Activated CD8-positive, alpha-beta memory T cell treated with anti-CD3 and anti-CD28 coated beads, Interleukin-2, amount 50 U/mL, for 48 hours (primary cell): ENCODE measurements at places on chromosomes 11 and 22.

GRCh38 chr11:27411328-27411727 lies 48.3 kb upstream of the CCDC34 start:
- DNase-seq = no peak

DNA sequence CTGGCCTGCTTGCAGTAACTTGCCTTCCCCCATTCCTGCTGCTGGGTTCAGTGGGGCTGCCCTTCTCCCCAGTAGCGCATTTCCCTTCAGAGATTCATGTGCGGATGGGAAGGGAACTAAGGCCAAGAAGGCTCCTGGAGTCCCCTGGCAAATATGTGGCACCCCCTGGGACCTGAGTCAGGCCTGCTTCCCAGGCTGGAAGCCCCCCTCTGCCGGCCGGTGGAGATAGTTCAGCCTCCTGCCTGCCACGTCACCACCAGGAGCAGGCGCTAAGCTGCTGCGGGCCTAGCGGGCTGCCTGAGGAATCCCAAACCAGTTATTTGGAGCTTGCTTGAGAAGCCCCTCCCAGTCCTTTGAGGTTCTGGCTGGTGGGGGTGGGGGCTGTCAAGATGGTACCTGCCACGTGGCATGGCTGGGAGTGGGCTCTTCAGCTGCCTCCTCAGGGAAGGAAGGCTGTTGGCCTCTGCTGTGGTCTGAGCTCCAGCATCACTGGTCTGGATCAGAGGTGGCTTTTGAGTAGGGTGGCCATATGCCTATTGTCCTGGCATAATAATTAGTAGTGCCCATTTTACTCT lies 2.0 kb downstream of the SERPINH1 start:
- DNase-seq = no peak

- DNase-seq = peak; percentile 94
Measured at GRCh38 chr11:118791111-118791960, at the start of gene DDX6. Gene DDX6 (minus strand): TSS chr11:118791164. CDS start chr11:118786251, 4,913 bp downstream.

DNA sequence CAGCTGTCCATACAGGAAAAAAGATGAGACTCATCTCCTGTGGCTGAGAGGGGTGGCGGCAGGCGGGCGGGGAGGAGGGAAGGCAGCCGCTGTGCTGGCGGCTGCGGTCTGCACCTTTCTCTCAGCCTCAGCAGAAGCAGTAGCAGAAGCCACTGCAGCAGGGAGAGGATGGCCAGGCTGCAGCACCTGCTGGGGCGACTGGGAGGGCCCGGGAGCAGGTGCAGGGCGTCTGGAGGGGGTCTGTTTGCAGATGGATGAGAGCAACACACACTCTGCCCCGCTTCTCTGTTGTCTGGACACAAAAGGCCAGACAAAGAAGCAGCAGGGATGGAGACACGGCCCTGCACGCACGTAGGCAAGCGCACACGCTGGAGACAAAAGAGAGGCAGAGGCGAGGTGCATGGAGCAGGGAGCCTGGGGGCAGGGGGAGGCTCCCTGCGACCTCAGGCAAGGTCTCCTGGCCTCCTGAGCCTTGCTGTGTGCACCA lies 9.3 kb upstream of the MIAT start:
- DNase-seq = peak; percentile 70

DNA sequence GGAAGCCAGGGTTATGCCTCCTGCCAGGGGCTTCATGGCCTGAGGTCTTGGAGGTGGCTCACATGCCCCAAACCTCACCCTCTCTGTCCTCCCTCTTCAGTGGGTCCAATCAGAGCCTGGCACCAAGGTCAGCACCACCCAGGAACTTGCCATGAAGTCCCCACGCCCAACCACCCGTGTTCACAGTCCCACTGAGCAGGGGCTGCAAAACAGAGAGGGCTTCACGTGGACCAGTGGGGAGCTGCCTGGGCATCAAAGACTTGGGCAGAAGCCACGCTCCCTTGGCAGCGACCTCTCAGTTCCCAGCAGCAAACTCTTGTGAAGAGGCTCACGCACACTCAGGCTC lies 425.8 kb upstream of the B3GAT1 start:
- no peak for DNase-seq

DNA sequence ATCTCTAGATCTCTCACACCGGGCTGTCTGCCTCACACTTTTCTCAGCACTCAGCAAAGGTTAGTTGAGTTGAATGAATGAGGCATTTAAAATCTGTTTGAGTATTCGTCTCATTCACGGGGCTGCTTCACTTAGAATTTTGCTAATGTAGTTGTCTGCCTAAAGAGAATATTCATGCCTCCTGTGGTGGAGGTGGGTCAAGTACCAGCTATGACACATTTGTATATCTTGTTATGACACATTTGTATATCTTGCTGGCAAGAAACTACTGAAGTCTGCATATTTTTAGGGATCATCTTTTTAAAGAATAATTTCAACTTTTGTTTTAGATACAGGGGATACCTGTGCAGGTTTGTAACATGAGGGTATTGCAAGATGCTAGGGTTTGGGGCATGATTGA lies 43.1 kb downstream of the LDLRAD3 start:
- no peak for DNase-seq

DNA sequence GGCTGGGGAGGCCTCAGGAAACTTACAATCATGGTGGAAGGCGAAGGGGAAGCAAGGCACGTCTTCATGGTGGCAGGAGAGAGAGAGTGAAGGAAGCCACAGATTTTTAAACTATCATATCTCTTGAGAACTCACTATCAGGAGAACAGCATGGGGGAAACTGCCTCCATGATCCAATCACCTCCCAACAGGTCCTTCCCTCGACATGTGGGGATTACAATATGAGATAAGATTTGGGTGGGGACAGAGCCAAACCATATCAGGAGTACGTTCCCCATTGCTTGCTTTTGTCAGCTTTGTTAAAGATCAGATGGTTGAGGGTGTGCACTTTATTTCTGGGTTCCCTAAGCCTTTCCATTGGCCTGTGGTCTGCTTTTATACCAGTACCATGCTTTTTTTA lies 53.7 kb upstream of the E2F8 start:
- no peak for DNase-seq

DNA sequence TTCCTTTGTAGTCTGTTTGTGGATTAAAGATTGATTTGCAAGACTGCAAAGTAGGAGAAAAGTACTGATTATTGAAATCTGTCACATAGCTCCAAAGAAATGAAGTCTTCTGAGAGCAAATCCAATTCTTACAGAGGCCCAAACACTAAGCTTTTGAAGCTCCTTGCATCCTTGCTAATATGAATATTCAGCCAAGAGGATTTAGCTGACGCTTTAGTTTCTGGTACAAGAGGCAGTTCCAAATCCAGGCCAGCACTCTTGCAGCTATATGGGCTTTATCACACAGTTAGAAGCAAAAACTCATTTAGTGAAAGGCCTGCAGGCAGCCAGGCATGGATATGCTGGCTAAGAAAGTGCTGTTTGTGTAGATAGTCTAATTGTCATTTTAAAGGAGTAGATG lies 12.7 kb downstream of the PAAF1 start:
- no peak for DNase-seq

GRCh38 chr11:26490546-26490945 lies 81.5 kb downstream of the MUC15 start:
- no peak for DNase-seq

DNA sequence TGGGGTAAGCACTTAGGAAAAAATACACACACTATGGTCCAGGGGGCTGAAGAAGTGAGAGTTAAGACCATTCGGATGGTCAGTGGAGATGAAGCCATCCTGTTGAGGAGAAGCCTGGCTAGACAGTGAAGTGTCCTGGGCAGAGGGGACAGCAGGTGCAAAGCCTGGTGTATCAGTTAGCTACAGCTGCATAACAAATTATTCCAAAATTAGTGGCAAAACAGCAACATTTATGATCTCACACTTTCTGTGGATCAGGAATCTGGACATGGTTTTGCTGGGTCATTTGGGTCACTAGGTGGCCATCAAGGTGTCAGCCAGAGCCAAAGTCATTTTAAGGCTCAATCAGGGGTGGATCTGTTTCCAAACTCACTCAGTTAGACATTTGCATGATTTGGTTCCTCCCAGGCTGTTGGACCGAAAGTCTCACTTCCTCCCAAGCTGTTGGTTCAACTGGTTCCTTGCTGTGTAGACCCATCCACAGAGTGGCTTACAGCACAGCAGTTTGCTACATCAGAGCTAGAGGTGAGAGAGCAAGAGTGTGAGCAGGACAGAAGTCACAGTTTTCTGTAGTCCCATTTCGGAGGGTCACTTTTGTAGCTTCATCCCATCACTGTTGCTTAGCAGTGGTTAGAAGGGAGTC lies 80.1 kb upstream of the ALX4 start:
- DNase-seq = no peak

DNA sequence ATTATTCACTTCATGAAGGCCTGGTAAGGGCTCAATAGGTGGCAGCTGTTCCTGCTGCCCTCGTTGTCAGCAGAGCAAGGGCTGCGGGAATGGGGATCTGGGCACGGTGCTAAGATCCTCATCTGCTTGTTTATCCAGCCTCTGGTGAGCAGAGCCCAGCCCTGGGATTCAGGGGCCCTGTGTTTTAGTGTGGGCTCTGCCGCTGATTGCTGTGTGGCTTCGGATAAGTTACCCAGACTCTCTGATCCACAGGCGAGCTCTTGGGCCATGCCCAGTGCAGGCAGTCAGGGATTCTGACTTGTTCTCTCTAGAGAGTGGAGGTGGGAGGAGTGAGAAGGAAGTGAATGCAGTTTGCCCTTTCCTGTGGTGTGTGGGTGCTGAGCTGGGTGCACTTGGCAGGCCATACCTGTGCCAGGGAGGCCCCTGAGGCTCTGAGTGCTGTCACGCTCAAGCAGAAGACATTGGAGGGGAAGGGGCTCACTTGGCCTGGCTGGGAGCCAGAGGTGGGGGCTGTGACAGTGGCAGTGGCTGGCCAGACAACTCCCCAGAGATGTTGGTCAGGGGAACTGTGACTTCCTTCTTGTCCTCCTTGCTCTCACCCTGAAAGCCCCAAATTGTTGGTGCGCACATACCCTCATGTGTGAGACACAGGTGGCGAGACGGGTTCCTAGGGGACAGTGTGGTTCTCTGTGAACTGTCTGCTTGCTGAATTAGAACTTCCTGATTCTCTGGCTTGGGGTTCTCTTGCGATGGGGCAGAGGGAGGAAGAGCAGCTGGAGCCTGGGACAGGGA lies 43.7 kb downstream of the CD82 start:
- no peak for DNase-seq

DNA sequence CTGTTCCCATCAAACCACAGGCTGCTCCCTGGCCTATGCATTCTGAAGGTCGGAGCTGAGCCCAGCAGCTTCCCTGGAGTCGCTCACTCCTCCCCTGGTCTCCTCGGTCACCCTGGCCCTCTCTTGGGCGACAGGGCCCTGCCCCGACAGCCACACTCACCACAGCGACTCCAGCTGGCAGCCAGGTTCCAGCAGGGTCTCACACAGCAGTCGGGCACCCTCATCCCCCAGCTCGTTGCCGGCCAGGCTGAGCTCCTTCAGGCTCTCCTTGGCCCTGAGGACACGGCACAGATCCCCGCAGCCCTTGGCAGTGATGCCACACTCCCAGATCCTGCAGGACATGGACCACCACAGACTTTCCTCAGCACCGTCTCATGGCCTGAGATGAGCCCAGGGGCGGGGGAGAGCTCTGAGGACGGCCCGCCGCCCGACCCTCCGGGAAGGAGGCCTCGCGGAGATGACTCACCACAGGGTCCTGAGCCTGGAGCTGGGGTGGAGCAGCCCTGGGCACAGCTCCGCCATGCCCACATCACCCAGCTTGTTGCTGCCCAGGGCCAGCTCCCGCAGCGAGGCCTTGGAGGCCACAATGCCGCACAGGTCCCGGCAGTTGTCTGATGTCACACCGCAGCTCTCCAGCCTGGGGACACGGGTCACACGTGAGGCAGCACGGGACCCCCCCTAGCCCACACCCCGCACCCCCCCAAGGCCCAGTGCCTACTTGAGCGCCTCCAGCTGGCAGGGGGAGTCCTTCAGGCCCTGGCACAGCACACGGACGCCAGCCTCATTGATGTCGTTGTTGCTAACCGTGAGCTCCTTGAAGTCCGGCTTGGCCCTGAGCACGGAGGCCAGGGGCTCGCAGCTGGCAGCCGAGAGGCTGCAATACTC lies 8.5 kb downstream of the RNH1 start:
- no peak for DNase-seq

DNA sequence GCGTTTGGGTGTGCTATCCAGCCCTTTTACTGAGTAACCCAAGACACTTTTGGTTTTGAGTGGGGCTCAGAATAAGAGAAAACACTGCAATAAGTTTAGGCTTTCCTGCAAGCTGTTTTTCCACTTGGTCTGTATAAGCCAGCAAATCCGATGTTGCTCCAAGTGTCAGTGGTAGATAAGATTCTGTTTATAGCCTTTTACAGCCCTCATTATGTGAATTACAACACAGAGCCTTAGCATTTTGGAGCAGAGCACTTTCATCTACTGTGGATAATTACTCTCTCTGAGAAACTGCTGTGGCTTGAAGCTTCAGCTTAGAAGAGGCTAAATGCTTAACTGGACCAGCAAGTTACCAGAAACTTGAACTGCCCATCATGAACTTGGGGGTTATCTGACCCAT lies 601.1 kb downstream of the JRKL start:
- no peak for DNase-seq

DNA sequence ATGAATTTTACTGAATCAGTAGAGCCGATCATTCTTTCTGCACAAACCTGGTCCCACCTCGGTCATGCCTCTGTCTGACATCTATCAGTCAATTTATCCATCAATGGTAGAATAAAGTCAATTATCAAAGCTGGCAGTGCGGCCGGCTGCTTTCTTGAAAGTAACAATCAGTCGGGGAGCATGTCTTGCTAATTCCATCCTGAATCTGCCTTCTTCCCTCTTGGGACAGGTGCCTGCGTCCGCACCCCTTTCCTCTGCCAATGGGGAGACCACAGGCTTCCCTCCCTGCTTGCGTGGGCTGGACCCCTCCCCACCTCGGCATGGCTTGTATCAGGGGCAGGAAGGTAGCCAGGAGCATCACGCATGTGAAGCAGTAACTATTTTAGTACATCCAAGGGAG lies 962.9 kb downstream of the BRD1 start:
- DNase-seq = no peak

- peak; percentile 38 for DNase-seq
Measured at GRCh38 chr11:16771350-16772140, 33.1 kb downstream of the C11orf58 start.

DNA sequence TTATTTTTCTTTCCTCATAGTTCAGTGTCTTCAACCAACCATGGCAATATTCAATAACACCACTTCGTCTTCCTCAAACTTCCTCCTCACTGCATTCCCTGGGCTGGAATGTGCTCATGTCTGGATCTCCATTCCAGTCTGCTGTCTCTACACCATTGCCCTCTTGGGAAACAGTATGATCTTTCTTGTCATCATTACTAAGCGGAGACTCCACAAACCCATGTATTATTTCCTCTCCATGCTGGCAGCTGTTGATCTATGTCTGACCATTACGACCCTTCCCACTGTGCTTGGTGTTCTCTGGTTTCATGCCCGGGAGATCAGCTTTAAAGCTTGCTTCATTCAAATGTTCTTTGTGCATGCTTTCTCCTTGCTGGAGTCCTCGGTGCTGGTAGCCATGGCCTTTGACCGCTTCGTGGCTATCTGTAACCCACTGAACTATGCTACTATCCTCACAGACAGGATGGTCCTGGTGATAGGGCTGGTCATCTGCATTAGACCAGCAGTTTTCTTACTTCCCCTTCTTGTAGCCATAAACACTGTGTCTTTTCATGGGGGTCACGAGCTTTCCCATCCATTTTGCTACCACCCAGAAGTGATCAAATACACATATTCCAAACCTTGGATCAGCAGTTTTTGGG lies at the start of gene OR51T1:
TSS of gene OR51T1 (plus strand) at position 41 of the 641 bp plus-strand sequence. CDS start at position 41, 0 bp downstream.
- DNase-seq = no peak
